Stimulated activated CD4-positive, alpha-beta T cell treated with anti-CD3 and anti-CD28 coated beads, TNF-alpha, amount 100 ng/mL, for 24 hours (primary cell): ENCODE measurements at places on chromosomes 5 and 9.

GRCh38 chr9:24620741-24621140 is 75.0 kb upstream of the IZUMO3 start:
- DNase-seq: no peak

DNA sequence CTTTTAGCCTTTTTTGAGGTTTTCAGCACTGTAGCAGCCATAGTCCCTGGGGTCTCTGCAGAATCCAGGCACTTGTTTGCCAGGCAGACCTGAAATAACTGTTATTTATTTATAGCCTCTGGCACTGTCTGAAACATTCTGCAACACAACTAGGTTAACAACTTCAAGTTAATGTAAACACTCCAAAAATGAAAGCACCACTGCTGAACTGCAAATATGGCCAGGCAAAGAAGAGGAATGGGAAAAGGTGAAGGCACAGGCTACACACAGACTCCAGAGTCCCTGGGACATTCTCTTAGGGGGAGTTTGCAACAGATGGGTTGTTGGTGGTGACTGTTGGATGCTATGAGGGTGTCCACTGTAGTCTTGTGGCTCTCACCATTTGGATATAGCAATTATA is 369.0 kb downstream of the MAT2B start:
- DNase-seq: no peak

- no peak for DNase-seq
These were observed 63.1 kb downstream of the TMOD1 start for GRCh38 chr9:97564291-97565175.

DNA sequence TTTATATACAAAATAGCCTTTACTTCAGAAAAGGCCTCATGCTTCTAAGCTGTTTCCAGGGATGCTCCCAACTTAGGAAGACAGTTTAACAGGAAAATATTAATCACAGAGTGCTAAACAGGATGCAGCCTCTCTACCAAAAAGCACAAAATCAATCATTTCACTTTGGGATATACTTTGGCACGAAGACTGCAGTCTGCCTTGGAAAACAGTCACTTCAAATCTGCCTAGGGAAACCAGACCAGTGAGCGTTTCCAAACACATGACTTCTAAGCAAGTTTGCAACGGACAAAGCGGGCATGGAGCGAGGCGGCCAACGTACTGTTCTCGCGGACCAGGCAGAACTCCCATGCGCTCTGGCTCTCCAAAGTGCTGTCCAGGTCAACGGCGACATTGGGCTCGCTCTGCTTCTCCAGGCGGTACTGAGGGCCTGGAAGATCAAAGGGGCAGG is 201.0 kb downstream of the MAPKAP1 start:
- DNase-seq: no peak

DNA sequence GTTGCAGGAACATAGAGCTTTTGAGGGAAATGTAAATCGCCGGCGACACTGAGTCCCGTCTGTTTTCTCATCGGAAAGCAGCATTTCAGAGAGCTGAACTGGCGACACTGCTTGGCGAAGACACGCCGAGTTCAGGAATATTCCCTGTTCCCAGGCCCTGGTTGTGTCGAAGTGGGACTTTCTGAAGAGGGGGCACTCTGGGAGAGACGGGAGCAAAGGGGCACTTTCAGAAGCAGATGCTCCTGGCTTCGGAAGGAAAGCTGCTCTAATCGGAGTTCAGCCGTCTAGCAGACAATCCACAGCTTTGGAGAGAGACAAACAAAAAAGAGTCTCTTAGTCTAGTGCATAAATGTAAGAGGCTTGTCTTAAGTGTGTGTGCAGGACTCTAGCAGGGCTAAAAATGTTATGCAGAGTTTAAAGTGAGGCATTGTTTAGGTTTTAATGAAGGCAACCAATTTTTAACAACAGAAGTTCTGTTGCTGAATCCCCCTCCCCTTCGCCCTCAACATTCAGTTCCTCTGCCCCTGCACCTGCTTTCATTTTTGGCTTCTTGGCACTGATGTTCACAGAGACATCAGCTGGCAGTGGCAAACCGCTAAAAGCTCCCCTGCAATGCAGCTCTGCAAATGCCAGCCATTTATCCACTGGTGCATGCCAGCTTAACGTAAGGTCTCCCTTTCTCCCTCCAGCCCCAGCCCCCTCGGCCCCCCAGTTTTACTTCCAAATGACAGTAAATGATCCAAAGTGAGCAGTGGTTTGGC is 289.5 kb upstream of the MPDZ start:
- DNase-seq: no peak

- DNase-seq: no peak
These were observed 72.0 kb downstream of the KIF24 start for GRCh38 chr9:34256987-34257585.
